Astrocyte (in vitro differentiated cells and primary cell): ENCODE measurements at places on chromosomes 6 and 20. TPM values are rescaled to one million over a fixed set of nuclear protein-coding genes. Genes with fewer than 3 reads are reported as not detected.

The TNFRSF6B gene
- total RNA-seq: 2.0 and 2.8 TPM in 2 replicates

The KCNK15 gene
- 0.14 and 0.17 TPM in 2 replicates for total RNA-seq

The KIF6 gene
- 1.2 and 2.0 TPM in 2 replicates for total RNA-seq

The OR12D3 gene
- total RNA-seq: not detected in 2 replicates

- no peak overlapping the region for H3K27ac ChIP-seq
- H3K27me3 ChIP-seq: no peaks in the 10 kb centered on the region
- no peak overlapping the region for H3K4me3 ChIP-seq
- no peaks in the 10 kb centered on the region for H3K36me3 ChIP-seq
Observed at GRCh38 chr20:2624190-2624589, 28.2 kb upstream of the NOP56 start.

DNA sequence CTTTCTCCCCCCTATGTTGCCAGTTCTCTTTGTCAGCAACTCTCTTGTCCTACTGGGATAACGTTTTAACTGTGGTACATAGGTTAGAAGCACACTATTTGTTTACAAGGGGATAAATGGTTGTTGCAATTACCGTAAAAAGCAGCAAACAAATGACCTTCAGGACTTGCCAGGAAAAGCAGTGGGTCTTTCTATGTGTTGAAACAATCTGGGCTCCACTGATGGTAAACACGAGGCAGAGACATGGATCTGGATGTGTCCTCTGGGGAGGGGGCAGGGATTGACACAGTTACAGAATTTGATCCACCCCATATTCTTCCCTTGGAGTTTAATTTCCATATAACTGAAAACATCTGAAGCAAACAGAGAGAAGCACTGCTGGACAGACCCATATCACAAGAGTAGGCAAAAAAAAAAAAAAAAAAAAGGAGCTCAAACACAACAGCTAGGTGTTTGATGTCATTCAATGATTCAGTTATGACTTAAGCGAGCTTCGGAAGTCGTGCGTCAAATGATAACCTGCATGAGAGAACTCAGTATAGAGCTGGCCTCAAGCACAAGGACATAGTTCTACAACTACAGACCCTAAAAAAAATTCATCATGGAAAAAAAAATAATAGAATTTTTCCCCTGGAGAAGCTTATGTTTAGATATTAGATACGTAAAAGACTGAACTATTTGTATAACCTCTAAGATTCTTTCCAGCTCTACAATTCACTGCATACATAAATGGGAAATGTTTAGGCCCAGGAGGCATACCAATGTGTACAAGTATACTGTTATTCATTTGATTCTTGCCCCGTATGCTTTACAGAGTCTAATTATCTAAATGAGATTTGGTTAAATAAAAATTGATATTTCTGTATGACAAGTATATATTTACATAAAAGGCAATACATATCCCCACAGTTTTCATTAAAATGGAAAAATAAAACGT lies 127.7 kb downstream of the ALDH8A1 start:
- H3K4me1 ChIP-seq: peaks cover 8% of the 10 kb centered on the region
- H3K36me3 ChIP-seq: no peaks in the 10 kb centered on the region
- H3K27me3 ChIP-seq: no peaks in the 10 kb centered on the region
- H3K27ac ChIP-seq: no peak overlapping the region

GRCh38 chr6:100482698-100483097 lies 18.0 kb upstream of the SIM1 start:
- H3K27me3 ChIP-seq: no peaks in the 10 kb centered on the region
- H3K4me1 ChIP-seq: no peaks in the 10 kb centered on the region
- no peak overlapping the region for H3K4me3 ChIP-seq
- no peaks in the 10 kb centered on the region for H3K36me3 ChIP-seq

DNA sequence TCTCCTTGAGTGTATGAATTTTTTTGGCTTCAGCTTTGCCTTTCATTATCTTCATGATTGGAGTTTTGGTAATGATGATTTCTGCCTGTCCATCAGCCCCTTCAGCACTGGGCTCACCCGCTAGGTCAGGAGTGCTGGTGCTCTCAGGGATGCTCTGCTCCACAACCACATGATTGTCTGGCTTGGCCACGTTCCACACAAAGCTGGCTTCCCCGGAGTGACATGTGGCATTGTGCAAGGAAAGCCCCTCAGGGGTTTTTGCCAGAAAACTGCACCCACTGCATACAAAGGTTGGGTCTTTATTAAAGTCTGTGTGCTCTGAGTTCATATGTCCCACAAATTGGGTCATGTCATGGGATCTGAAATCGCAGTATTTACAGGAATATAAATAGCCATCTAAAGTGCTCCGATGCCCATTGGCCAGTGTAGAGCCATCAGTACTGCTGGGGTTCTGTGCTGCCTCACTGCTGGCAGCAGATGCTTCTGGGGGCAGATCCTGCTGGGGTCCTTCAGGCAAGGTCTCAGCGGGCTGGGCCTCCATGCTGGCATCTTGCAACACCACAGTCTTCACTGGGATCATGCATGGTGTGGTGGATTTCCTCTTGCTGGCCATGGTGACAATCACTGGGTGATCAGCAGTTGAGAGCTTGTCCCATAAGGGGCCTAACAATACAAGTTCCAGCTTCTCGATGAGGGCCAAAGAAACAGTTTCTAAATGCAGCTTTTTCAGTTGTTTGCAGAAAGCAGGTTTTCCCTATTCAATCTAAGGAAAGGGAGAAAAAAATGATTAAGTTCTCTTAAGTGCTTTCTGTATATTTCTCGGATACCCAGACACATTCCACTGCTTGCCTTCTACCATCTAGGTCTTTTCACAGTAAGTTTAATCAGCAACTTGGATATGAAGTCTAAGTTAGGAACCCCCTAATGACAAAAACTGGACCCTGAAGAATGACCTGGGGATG lies 67.2 kb downstream of the PLCG1 start:
- no peak overlapping the region for H3K4me3 ChIP-seq
- no peaks in the 10 kb centered on the region for H3K4me1 ChIP-seq
- no peak for DNase-seq
- H3K36me3 ChIP-seq: peaks cover 11% of the 10 kb centered on the region
- H3K27me3 ChIP-seq: no peaks in the 10 kb centered on the region
- no peak overlapping the region for H3K27ac ChIP-seq

GRCh38 chr6:2448826-2449571 lies 203.6 kb upstream of the GMDS start:
- no peaks in the 10 kb centered on the region for H3K36me3 ChIP-seq
- no peak overlapping the region for H3K27ac ChIP-seq
- peak; percentile 62 for DNase-seq

DNA sequence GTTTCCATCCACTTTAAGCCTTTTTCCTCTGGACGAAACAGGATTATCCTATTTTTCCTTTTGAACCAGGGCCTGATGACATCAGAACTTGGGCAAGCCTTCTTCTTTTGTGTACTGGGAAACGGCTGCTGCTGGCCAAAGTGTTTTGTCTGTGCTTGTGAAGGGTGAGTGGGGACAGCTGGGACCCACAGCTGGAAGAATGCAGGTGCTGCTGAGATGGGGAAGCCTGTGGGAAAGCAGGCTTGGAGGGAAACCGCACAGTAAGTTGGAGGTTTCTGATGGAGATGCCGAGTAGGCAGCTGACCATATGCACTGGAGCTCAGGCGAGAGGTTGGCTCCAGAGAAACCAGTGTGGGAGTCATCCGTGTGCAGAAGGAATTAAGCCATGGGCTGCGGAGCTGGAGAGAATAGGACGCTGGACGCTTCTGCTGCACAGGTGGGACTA lies 8.5 kb upstream of the PSMG4 start:
- H3K36me3 ChIP-seq: no peaks in the 10 kb centered on the region
- H3K4me3 ChIP-seq: no peak overlapping the region
- H3K27ac ChIP-seq: no peak overlapping the region
- peak; percentile 35 for DNase-seq
- no peaks in the 10 kb centered on the region for H3K27me3 ChIP-seq
- peaks cover 19% of the 10 kb centered on the region for H3K4me1 ChIP-seq

- H3K27ac ChIP-seq: no peak overlapping the region
- no peaks in the 10 kb centered on the region for H3K4me1 ChIP-seq
- DNase-seq: peak; percentile 26
- no peaks in the 10 kb centered on the region for H3K36me3 ChIP-seq
- no peak overlapping the region for H3K4me3 ChIP-seq
Observed at GRCh38 chr20:12966468-12967085, 42.2 kb upstream of the SPTLC3 start.

GRCh38 chr6:115729036-115729435 lies 331.7 kb downstream of the FRK start:
- no peaks in the 10 kb centered on the region for H3K36me3 ChIP-seq
- no peaks in the 10 kb centered on the region for H3K4me1 ChIP-seq
- no peak for DNase-seq
- H3K27me3 ChIP-seq: no peaks in the 10 kb centered on the region
- no peak overlapping the region for H3K4me3 ChIP-seq

DNA sequence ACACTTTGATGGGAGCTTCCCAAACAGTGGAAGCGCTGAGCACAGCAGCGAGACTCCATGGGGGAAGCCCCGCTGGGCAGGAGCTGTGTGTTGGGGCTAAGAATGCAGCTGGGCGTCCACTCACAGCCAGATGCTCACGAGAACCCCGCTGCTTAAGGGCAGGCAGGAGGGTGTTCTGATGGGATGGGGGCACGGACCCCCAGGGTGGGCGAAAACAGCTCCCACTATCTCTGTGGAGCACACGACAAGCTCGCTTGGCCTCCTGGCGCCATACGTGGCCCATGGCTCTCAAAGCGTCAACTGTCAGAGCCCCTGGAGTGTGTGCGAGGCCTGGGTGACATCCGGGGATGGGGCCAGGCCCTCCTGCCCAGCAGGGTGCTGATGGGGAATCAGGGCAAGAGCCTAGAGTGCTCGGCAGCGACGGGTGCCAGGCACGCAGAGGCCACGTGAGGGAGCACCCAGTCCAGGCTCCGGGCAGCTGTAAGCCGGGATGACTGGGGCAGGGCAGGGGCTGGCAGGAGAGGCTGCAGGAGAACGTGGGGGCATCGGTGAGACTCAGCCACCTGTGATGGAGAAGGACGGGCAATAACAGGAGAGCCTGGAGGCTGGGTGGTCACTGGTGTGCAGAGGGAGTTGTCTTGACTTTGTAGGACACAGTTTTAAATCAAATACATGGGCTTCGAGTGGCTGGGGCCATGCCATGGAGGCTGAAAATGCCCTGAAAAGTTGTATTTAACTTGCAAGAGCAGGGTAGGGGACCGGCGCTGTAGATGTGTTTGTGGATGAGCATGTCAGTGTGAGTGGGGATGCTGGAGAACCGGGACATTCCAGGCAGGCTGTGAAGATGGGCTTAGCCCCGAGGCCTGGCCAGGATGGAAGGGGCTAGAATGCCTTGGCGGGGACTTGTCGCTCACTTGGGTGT lies 27.3 kb downstream of the PYGB start:
- H3K4me3 ChIP-seq: no peak overlapping the region
- H3K36me3 ChIP-seq: peaks cover 40% of the 10 kb centered on the region
- H3K27me3 ChIP-seq: no peaks in the 10 kb centered on the region
- DNase-seq: no peak

DNA sequence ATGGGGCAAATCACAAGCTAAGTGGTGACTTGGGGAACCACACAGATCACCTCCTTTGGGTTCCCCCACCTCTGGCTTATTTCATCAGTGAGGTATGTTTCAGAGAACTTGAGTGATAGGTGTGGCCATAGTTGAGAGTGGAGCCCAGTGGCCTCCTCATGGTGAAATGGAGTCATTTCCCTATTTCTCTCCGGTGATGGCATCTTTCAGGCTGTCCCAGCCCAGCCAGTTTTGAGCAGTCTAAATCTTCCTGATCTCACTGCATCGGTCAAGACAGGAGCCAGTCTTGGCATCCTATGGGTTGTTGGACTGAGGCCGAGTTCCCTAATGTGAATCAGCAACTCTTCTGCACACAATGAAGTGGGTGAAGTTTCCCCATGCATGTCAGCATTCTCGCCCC lies 132.4 kb downstream of the EYA2 start:
- H3K4me1 ChIP-seq: no peaks in the 10 kb centered on the region
- H3K4me3 ChIP-seq: no peak overlapping the region
- H3K27ac ChIP-seq: no peak overlapping the region
- H3K36me3 ChIP-seq: no peaks in the 10 kb centered on the region
- no peak for DNase-seq
